AG20443 (cell line): ENCODE measurements at places on chromosomes 4 and X.

GRCh38 chr4:141810038-141810711, 173.8 kb downstream of the IL15 start:
- DNase-seq, result no peak

DNA sequence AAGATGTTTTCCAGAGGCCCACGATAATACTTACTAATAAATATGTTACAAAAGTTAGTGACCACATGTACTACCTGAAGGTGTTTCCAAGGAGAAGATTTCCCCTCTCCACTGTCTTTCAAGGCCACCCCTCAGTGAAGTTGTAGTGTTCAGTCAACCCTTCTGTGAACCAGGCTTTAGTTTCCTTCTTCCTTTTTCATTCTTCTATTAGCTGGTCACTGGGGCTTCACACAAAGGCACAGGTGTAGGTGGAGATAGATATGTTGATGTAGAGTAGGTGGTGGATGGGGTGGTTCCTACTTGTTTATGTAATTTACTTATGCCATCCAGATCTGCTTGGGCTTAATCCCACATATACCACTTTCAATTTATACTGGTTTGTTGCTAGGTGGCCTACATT, 43.3 kb upstream of the ADAM29 start:
- DNase-seq, result no peak

GRCh38 chr4:150237110-150237872, 159.0 kb downstream of the DCLK2 start:
- DNase-seq, result peak; percentile 58

GRCh38 chrX:151974336-151975227, at the start of gene GABRE:
Gene GABRE, minus strand, starts transcription at chrX:151974676. Its CDS starts 51 bp downstream, at chrX:151974625.
- peak; percentile 76 for DNase-seq

- no peak for DNase-seq
Observed at GRCh38 chr4:110704748-110705439, 82.0 kb upstream of the PITX2 start.

DNA sequence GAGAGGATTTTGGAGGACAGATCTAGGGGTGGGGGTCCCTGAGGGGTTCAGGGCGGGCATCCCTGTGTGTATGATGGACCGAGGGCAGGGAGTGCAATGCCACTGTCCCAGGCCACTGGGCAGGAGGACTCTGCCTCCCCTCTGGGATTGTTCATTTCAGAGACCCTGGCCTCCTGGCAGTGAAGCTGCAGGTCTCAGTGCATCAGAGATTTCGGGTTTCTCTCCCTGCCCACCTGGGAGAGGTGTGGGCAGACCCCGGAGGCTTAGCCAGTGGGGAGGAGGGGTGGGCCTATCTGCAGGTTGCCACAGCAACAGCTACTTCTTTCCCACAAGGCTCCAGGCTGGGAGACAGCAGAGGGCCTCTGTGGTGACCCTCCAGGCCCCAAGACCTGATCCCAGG, 80.1 kb upstream of the LRPAP1 start:
- DNase-seq, result no peak

DNA sequence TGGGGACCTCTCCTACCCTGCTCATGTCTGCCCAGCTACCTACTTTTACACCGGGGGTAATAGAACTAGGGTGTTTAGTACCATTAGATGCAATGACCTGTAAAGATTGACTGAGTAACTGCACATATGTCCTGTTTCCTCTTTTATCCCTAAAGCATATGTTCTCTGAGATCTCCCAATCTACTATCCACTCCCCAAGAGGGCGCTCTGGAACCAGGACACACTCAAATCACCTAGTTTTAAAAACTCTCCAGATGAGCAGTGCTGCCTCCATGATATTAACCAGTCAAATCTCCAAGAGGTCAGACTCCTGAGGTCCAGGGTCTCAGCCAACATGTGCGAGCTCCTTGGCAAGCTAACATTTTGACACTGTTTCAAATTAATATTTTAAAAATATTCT, 87.0 kb upstream of the TSPAN5 start:
- DNase-seq, result peak; percentile 21

DNA sequence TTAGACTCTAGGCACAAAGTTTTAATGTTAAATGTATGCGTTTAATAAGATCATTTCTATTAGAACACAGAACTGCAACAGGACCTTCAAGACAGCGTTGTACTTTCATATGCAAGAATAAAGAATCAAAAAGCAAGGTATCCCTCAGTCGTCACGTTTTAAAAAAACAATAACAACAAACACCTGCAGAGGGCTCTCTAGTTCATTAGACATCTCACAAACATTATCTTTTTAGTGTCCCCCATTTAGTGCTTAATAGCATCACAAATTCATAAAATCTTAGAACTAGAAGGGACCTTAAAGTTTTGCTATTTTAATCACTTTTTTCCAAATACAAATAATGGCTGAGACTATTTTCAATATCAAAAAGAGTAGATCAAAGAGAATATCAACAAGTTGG, 236.6 kb downstream of the DCHS2 start:
- DNase-seq, result no peak

DNA sequence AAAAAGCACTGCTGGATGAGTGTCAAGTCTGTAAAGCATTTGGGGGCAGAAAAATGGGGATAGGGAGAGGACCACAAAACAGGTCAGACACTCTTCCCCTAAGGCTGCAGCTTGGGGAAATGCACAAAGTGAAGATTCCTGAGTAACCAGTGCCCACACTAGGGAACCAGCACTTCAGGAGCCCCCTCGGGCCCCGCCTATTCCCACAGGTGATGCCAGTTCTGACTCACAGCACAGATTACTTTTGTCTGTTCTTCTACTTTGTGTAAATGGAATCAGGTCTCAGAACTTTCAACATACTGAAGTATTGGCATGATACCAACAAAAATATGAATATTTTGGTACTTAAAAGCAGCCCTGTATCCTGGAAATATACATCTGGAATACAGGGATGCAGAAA, 112.5 kb downstream of the ADRA2C start:
- DNase-seq, result no peak

GRCh38 chr4:161206528-161207080, 957.2 kb downstream of the FSTL5 start:
- no peak for DNase-seq

GRCh38 chr4:10105421-10105820, 11.2 kb downstream of the WDR1 start:
- DNase-seq, result no peak

DNA sequence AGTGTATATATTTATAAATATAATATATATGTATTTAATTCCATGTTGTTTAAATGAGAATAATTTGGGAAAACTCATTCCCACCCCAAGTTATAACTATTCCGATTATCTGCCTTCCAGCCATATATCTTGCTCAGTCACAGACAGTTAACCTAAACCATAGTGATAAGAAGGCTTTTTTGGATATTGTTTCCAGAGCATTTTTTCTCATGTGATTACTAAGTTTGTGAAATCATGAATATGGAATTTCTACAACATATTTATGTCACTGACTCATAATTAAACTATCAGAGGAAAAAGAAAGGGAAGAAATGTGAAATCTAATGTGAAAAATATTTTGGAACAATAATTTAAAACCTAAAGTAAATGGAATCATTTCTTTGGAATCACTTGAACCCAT, 1163.5 kb upstream of the PABPC4L start:
- DNase-seq, result no peak

- DNase-seq, result peak; percentile 66
Observed at GRCh38 chr4:94757192-94758140, at the start of gene BMPR1B. Gene BMPR1B, plus strand, starts transcription at chr4:94757955. Its CDS starts 346,470 bp downstream, at chr4:95104425.

- no peak for DNase-seq
Observed at GRCh38 chr4:127055357-127055756, 577.4 kb upstream of the INTU start.

- no peak for DNase-seq
Observed at GRCh38 chr4:152359208-152360044, 176.5 kb downstream of the FBXW7 start.

GRCh38 chr4:96429657-96430056, 589.8 kb downstream of the PDHA2 start:
- no peak for DNase-seq

DNA sequence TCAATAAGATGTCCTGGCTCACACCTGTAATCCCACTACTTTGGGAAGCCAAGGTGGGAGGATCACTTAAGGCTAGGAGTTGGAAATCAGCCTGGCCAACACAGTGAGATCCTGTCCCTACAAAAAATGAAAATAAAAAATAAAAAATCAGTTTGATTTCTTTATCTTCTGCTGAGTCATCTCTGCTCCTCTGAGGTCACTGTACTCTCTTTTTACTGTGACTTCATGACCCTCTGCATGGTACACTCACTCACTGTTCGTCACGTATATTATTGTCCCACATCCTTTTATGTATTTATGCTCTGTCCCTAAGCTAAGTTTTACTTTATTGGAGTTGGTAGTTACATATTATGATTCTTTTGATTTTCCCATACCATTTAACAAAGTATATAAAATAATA, 333.3 kb downstream of the PCDH7 start:
- no peak for DNase-seq

DNA sequence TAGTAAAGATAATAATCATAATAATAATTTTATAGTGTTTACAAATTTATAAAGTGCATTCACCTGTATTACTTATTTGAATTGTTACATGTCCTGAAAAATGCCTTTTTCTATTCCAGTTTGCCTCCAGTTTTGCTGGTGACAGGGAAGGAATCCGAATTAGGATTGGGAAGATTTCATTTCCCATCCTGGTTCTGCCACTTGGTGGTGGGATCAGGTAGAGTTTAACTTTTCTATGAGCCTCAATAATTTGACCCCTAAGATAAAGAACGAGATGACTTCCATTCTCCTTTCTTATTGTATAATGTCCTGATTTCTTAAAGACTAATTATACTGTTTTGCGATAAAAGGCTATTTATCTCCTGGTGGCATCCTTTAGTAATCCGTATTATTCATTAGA, 1090.9 kb downstream of the RAPGEF2 start:
- DNase-seq, result no peak

DNA sequence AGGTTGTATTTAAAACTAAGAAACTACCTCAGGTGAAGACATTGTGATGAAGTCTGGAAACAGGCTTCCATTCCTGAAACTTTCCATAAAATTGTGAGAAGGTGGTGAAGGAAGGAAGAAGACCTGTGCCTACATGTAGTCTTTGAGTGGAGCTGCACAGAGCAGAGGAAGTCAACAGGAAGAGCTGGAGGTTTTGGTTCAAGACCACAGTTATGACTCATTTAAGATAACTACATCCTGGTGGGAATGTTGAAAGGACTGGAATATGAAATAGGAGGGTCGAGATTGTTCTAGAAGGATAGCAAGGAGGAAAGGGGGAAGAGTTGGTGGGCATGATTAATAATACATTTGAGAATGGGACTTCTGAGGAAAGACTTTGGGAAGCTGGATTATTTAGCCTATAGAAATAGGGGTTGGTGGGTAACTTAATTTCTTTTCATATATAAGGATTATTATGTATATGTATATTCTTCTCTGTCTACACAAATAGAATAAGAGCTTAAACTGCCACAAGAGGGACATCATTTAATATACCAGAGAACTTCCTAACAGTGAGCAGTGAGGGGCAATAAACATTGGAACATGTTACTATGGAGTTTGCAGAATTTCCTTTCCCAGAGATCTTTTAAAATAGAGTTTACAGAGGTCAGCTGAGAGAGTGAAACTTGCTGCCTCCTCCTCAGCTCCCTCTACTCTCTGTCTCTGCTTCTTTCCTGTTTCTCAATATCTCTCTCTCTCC, 23.5 kb downstream of the AWAT2 start:
- DNase-seq, result no peak

DNA sequence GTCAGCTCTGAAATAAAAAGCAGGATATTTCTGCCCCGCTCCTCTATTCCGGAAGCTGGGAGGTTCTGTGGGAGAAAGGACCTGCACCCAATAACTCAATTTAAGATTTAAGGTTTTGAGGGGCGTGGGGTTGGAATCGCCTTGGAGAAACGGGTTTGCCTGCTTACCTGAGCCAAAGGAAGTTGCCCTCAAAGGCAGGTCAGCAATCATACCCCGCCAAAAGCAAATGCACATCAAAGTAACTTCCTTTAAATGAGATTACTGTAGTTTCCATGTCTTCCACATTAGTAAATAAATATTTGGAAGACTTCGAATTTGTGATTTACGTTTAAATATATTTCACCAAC, 978 bp upstream of the HS3ST1 start:
- no peak for DNase-seq

DNA sequence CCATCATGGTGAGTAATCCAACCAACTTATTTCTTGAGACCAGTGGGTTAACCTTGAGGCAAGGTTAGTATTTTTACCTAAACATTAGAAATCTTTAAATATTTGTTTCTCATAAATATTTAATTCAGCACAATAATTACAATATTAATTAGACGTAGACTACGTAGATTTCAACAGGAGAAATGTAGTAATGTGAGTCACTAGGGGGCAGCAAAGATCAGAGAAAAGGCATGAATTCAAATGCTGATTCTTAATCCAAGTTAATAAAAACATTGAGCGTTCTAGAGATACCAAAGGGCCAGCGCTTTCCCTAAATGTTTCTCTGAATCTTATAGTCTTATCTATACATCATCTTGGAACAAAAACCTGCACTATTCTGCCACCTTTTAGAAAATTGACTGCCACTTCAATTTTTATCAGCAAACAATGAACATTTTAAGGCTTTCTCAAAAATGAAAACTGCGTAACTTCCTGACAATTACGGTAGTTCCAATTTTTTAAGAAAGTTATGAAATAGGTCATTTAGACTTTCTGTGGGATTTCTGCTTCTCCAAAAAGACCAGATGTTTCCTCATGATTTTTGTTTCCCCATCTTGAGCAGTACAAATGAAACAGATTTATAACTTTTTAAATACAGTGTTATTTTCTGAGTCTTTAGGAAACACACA, 180.7 kb downstream of the GASK1B start:
- peak; percentile 22 for DNase-seq

- no peak for DNase-seq
Observed at GRCh38 chrX:77342004-77342403, 105.2 kb upstream of the FGF16 start.

GRCh38 chrX:153527208-153527607, 9.8 kb downstream of the ATP2B3 start:
- DNase-seq, result no peak
